ENCODE measurements at places on chromosomes 11 and 22.

GRCh38 chr22:44025171-44026065 is 1.3 kb downstream of the PARVB start:
- no peak for DNase-seq

GRCh38 chr11:221539-221938 is 14.0 kb downstream of the RIC8A start:
- DNase-seq, result no peak

DNA sequence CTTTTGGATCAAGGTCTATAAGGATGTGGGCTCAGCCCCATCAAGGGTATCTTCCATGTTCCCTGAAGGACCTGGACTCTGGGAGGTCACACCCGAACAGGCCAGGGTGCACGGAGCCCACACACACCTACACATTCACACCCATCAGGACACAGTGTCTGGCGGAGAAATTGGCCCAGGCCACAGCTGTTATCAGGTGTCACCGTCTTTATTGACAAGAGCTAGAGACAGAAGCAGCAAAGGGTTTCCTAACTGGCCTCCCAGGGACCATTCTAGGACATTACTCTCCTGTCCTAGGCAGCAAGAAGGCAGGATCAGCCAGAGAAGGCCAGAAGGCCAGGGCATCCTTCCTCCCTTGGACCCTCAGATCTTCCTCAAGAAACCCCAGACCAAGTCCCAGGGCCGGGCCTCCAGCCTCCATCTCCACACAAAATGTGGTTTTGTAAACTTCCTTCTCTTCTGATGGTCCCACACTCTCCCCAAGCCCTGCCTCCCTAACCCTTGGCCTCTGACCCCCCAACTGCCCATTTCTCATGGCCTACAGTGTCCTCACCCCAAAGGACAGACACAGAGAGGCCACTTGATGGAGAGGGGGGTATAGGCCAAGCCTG is 8.1 kb downstream of the SSTR3 start:
- no peak for DNase-seq

- no peak for DNase-seq
Observed at GRCh38 chr22:22866381-22867111, 21.1 kb upstream of the IGLL5 start.

DNA sequence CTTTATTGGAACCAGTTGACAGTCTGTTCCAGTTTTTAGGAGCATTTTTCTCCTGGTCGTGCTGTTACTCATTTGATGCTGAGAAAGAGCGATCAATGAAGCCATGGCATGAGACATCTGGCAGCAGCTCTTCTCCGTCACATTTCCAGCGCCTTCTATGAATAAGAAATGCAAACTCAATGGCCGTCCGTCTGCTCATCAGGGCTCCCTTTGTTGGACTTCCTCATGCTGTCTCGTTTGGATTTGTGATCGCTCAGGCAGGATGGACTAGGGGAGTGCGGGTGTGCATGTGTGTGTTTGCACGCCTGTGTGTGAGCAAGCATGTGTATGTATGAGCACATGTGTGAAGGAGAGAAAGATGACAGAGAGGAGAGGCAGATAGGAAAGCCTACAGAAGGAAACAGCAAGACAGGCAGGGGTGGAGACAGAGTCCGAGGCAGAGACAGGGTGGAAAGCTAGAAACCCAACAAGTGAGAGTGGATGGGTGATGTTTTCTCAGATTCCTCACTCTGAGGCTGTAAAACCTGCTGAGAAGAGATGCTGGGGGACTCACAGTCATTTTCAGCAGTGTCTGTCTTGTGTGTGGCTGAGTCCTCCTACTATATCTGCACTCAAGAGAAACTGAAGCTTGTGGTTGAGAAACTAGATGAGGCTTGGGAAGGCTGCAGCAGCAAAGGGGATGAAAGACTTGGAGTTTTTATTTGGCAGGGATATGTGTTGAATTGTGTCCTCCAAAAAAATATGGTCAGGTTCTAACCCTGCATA is 56.0 kb upstream of the CLMP start:
- no peak for DNase-seq

- peak; percentile 16 for DNase-seq
Observed at GRCh38 chr11:71425860-71426259, 22.3 kb downstream of the DHCR7 start.

- DNase-seq, result no peak
Observed at GRCh38 chr22:50307890-50308596, 597 bp upstream of the PLXNB2 start.
